ENCODE measurements at places on chromosomes 11 and 22. TPM values are rescaled to one million over a fixed set of nuclear protein-coding genes. Genes with fewer than 3 reads are reported as not detected.

OR51A7 gene
- not detected for total RNA-seq

GRCh38 chr11:24375931-24376330 is 120.9 kb upstream of the LUZP2 start:
- H3K4me1 ChIP-seq = no peaks in the 10 kb centered on the region
- H3K27me3 ChIP-seq = no peaks in the 10 kb centered on the region
- H3K4me3 ChIP-seq = no peak overlapping the region

DNA sequence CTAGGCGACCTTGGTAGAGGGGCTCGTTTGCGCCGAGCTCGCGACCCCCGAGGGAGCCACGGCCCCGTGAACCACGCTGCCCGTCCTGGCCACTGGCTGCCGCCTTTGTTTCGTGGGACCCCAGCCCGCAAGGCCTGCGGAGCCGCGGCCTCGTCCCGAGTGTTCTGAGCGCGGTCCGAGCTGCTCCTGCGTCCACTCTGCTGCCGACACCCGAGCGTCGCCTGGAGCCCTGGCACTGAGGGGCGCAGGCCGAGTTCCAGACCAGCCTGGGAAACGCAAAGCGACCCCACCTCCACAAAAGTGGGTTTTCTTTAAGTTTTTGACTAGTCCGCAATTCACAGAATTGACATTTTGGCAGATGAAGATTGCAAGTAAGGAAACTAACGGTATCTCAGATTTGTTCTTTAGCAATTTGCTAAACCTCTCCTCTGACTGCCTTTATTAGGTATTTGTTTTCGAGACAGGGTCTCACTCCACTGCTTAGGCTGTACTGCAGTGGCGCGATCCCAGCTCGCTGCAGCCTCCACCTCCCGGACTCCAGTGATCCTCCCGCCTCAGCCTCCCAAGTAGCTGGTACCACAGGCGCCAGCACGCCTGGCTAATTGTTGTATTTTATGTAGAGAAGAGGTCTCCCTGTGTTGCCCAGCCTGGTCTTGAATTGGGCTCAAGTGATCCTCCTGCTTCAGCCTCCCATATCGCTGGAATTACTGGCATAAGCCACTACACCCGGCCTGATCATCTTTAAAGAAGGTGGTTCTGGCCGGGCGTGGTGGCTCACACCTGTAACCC is 879 bp upstream of the RNH1 start:
- H3K36me3 ChIP-seq = no peaks in the 10 kb centered on the region
- H3K4me3 ChIP-seq = no peak overlapping the region
- peaks cover 35% of the 10 kb centered on the region for H3K4me1 ChIP-seq
- no peak for DNase-seq
- peak overlapping the region; percentile 96 for H3K27ac ChIP-seq
- no peaks in the 10 kb centered on the region for H3K27me3 ChIP-seq

TST gene
- total RNA-seq = 73.8 TPM

SCN2B gene
- not detected for total RNA-seq

C11orf24 gene
- 8.2 TPM for total RNA-seq

DNA sequence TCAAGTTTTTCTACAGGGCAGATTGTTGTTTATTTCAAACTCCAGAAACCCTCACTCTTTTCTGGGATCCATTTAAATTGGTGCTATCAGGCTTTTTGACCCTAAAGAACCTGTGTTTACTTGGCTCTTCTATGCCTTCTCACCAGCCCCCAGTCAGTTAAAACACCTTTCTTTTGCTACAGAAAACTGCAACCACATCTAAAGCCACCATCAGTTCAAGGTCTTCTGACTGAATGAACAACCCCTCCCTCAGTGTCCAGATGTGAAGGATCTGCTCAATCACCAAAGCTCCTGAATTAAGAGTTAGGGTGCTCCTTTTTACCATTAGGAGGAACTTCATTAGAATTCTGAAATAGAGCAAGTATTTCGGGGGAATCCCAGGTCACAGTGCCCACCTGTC is 7.0 kb upstream of the GLYATL1B start:
- H3K27me3 ChIP-seq = no peaks in the 10 kb centered on the region
- H3K4me3 ChIP-seq = no peak overlapping the region
- H3K36me3 ChIP-seq = no peaks in the 10 kb centered on the region
- H3K27ac ChIP-seq = no peak overlapping the region
- DNase-seq = no peak
- no peaks in the 10 kb centered on the region for H3K4me1 ChIP-seq
